ENCODE measurements at places on chromosomes 16 and 17. TPM values are rescaled to one million over a fixed set of nuclear protein-coding genes. Genes with fewer than 3 reads are reported as not detected.

DNA sequence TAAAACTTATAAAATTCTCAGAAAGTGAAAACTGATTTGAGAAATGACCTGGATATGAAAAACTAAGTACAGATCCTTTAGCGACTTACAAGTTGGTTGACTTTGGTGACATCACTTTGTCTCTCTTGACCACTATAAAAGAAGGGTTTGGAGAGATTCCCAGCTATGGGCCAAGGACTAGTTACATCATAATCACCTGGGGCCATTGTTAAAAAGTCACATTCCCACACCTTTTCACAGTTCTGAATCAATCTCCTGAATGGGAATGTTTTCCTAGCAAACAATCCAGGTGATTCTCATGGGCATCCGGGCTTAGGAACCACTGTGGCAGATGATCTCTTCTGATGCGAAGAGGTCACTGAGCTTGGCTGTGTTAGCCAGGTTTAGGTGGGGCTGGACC, 620 bp upstream of the VWA3A start:
- DNase-seq = no peak

DNA sequence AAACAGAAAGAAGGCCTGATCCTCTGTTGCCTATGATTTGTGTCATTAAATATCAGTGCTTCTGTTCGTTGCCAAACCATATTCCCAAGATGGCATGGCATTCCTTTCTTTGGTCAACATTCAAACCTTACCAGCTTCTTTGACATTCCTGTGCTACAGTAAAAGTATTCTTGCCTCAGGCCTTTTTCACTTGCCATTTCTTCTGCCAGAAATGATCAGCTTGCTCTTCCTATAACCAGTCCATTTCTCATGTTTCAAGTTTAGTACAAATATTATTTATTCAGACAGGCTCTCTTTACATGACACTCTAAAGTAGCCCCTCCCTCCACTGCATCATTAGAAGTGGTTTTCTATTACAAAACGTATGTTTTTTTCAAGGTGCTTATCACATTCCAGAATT, 278.3 kb downstream of the KCNJ2 start:
- DNase-seq = peak; percentile 1

GRCh38 chr17:78257810-78258322, 26.4 kb downstream of the TMEM235 start:
- no peak for DNase-seq

GRCh38 chr17:17063546-17064122, 21.4 kb downstream of the MPRIP start:
- DNase-seq = peak; percentile 82

DNA sequence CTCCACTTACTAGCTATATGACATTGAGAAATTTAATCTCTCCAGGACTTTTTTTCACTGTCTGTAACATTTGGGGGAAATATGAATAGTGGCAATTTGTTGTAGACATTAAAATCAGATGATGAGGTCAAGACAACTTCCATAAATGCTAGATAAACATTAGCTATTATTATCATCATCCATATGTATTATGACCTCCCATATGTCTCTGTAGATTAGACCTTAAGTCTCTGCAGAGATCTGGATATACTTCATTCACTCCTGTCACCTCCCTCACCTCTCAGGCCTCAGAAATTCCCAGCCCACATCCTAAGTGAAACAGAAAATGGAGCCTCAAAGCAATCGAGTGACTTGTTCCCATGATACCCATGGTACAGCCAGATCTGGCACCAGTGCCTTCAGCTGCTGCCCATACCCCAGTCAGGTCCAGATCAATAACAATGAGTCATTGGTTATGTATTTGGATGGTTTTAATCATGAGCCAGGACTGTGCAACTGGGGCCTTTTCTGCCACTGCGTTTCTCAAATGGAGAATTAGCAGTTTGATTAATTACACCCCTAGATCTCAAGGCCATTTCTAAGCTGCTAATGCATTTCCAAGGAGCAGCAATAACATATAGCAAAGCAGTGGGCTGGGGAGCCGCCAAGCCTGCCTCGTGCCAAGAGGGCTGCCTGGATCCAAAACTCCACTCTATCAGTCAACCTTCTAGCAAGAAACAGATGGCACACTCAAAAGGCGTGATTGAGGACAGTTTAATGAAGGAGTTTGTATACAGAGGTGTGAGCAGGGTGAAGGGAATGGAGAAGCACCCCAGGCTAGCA, 2.6 kb upstream of the FDXR start:
- no peak for DNase-seq

GRCh38 chr16:62135446-62135845, 99.2 kb upstream of the CDH8 start:
- no peak for DNase-seq

- DNase-seq = no peak
These were observed 37.4 kb upstream of the IL21R start for GRCh38 chr16:27364493-27365141.

DNA sequence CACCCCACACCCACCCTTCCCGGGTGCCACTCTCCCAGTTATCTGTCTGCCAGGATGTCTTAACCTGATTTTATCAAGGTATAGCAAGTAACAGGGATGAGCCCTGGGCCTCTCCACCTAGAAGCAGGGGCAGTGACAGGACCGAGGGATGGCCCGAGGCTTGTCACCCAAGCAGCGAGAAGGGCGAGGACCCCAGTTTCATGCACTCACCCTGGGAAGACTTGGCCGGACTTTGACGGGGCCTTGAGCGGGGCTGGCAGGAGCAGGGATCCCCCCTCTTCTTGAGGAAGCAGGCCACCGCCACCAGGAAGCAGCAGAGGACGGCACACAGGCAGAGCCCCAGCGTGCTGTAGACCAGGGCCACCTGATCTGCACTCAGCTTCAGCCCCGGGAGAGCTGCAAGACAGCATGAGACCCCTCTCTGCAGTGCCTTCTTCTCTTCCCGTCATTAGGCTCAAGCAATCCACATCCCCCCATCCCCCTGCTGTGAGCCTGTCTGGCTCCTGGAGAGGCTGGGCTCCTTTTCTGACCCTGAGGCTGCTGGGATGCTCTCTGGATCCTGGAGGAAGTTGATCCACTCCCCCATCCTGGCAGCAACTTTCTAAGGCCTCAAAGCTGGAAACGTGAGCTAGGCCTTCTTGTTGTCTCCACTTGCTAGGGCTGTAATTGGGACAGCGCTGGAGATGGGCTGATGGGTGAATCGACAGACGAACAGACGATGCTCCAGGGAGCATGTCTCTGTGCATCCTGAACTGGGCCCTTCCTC, 31.6 kb downstream of the TNFRSF13B start:
- no peak for DNase-seq

GRCh38 chr17:60641126-60641525, 36.5 kb upstream of the BCAS3 start:
- no peak for DNase-seq

- DNase-seq = no peak
These were observed 12.2 kb downstream of the WSCD1 start for GRCh38 chr17:6082335-6082734.

GRCh38 chr17:55421179-55421934, at the start of gene MMD:
Gene MMD, minus strand, starts transcription at chr17:55421835. Its CDS starts 140 bp downstream, at chr17:55421695.
- DNase-seq = no peak

DNA sequence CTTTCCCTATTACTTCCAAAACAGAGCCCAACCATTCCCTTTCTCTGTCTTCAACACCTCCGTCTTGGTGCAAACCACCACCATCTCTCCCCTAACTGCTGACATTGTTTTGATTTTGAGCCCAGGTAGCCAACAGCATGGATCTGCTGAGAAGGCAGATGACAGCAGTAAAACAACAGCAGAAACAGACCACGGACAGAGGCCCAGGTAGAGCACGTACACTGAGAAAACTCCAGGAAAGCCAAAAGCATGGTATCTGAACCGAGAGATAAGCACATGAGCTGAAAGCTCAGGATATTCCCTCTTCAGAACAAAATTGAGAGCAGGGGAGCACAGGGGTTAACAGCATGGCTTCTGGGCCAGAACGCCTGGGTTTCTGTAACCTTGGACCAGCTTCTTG, 18.9 kb upstream of the MAP3K14 start:
- no peak for DNase-seq

DNA sequence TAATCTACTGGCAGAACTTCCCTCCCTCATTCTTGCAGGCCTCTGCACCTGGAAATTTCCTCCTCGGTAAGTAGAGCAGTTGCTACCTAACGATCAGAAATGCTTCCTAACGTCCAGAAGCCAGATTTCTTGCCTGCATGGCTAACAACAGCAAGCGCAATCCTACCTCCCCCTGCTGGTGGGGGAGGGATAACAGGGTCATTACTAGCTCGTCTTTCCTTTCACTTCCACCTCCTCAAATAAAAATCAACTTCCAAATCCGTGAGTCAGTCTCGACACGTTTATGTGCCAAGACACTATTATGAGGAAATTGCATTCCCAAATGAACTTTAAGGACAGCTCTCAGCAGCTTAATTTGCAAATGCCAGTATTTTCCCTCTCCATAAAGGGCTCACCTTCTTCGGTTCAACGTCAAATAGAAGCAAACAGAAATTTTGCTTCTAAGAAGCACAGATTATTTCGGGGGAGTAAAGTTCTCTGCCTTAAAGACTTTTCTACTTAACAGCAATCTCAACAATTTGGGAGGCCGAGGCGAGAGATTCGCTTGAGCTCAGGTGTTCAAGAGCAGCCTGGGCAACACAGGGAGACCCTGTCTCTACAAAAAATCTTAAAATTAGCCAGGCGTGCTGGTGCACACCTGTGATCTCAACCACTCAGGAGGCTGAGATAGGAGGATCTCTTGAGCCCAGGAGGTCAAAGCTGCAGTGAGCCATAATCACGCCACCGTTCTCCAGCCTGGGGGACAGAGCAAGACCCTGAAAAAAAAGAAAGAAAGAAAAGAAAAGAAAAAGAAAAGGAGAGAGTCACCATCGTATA, 188.6 kb upstream of the PSMD7 start:
- peak; percentile 44 for DNase-seq

- DNase-seq = no peak
These were observed 10.5 kb downstream of the DOK4 start for GRCh38 chr16:57475711-57476339.

GRCh38 chr17:49487183-49487582, 7.9 kb upstream of the NGFR start:
- DNase-seq = no peak

DNA sequence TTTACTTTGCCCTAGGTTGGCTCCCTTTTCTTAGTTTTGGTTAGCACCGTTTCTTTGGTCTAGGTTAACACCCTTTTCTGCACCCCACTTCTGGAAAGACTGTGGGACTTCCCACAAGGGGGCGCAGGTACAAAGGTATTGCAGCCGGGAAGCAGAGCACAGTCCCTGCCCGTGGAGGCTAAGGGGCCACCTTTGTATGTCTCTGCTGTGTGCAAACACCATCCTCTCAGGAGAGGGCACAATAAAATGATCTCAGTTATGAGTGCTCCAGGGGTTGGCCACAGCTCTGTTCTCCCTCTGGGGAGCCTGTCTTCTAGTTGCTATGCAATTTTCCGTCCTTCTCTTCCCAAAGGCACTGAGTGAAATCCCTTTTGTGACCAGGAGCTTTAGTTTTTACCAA, 28.4 kb upstream of the TMC5 start:
- peak; percentile 40 for DNase-seq

DNA sequence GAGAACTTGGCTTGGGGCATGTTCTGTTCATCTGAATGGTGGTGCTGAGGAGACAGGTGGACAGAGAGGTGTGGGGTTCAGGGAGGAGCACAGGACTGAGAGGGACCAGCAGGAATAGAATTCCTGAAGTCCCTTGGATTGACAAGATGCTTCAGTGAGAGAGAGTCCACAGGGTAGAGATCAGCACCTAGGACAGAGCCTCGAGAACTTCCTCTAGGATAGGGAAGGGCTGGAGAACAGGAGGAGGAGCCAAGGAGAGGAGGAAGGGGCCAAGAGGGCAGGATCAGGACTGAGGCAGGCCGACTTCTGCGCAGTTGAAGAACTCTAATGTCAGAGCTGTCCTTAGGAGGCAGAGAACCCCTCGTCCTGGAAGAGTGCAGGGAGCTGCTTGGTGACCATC, 138.4 kb downstream of the PRKCB start:
- peak; percentile 9 for DNase-seq

DNA sequence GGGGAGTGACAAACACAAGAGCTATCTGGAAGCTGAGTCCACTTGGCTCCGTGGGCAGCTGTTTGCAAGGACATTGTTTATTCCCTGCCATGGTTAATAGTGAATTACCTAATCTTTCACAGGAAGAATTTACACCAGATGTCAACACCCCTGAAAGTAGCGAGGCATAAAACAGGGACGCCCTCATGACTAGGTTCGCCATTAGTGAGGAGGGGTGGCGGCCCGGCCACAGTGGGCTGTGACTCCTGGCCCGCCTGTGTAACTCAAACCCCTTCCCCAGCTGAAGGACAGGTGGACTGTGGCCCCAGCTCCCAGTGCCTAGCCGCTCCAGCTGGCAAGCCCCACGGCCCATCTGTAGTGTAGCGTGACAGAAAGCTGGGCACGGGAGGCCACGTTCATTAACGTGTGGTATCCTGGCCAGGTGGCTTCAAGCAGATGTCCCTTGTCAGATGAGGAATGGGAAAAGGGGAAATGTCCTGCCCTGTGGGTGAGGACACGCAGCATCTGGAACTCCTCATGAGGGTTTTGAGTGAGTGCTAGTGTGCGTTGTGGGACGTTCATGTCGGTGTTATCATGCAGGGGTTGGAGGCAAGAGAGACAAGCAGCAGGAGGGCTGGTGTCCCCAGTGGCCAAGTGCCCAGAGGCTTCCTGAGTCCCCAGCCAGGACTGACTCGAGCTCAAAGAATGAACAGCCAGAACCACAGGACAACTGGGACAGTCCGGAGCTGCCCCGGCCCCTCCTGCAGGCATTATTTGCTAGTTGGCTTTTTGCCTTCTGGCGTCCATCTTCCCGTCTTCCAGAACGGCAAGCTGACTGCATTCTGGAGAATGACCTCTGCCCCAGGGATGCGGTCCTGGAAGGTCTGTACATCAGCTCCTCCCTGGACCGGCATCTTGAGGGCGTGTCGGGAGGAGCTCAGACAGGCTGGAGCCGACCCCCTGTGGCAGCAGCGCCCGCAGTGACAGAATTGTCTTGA, 19.2 kb downstream of the KDM8 start:
- peak; percentile 93 for DNase-seq

Gene ZNF689
- 5.6 TPM for total RNA-seq

Gene G6PC1
- total RNA-seq = not detected

Gene HYDIN
- under 0.01 TPM for total RNA-seq

Gene SPATA22
- not detected for total RNA-seq

Data from RPMI7951 (cell line).